Stimulated activated CD8-positive, alpha-beta memory T cell treated with anti-CD3 and anti-CD28 coated beads, Interleukin-4, amount 100 ng/mL, for 48 hours (primary cell): ENCODE measurements at places on chromosomes 5 and 9.

- DNase-seq: no peak
Observed at GRCh38 chr9:129776566-129776937, 23.7 kb upstream of the PTGES start.

DNA sequence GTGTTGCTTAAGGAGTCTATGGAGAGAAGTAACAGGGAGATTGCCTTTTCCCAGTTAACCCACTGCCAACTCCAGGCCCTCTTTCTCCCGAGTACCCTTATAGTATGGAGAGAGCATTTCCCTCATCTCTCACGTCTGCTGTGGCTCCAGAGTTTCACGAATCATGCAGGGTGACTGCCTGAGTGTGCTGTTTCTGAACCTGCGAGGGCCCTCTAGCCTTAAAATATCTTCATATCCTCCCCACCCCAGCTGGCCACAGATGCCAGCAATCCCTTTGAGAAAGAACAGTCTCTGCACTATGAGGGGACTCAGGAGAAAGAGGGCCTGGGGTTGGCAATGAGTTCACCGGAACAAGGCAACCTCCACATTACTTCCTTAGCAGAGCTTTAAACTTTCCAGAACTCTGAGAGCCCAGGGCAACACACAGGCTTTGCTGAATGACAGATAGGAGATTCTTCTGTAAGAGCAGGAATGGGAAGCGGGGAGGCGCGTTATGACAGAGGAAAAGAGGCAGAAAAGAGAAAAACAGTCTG, 81.6 kb upstream of the ANKH start:
- no peak for DNase-seq

GRCh38 chr5:175603987-175604739, 53.7 kb upstream of the HRH2 start:
- DNase-seq: no peak

- peak; percentile 23 for DNase-seq
Observed at GRCh38 chr9:131253891-131254491, 22.3 kb downstream of the FAM78A start.

- DNase-seq: no peak
Observed at GRCh38 chr9:89435071-89435823, 62.7 kb downstream of the SEMA4D start.

- DNase-seq: no peak
Observed at GRCh38 chr5:162268694-162269481, 201.3 kb downstream of the GABRG2 start.

DNA sequence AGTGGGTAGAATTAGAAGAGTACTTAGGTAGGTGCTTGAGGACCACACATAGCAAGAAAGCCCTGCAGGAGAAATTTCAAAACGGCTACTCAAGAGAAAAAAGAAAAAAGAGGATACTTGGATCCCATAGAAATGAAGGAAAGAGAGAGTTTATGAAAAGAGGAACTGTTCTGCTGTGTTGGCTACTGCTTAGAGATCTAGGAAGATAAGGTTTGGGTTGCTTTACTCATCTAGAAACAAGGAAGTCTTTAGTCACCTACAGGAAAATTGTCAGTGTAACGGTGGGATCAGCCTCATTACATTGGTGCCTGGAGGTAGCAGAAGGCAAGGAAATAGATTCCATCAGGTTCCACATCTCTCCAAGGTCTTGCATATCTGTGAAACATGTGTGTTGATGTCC, 14.8 kb upstream of the C5orf46 start:
- no peak for DNase-seq

GRCh38 chr9:111926421-111926875, 29.8 kb downstream of the UGCG start:
- DNase-seq: peak; percentile 55

- DNase-seq: no peak
Observed at GRCh38 chr5:91443761-91444467, 60.8 kb upstream of the ARRDC3 start.

DNA sequence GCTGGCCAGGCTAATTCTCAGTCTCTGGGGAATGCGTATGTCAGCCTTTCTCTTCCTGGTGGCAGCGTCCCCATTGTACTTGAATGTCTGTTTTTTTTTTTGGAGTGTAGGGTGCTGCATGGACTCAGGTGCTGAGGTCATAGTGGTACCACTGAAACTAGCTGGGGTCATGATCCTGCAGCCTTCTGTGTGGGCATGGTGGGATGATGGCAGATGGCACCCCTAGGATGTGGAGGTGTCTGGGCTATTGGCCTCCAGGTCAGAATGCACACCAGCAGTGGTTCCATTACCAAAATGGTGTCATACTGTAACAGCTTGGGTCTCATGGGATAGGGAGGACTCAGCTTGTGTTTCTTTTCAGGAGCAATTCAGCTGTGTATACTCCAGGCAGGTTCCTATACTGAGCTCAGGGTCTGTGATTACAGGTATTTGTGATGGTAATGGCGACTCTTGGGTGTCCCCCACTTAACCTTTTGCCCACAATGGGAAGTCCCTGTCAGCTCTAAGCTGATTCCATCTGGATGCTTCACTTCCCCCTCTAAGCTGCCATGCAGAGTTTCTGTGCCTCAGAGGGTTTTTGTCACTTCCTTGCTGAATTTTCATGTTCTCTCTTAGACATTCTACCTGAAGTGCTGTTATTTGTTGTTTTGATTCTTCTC, 17.9 kb downstream of the HSD17B4 start:
- no peak for DNase-seq

- DNase-seq: no peak
Observed at GRCh38 chr9:130051855-130052254, 1.9 kb upstream of the GPR107 start.

DNA sequence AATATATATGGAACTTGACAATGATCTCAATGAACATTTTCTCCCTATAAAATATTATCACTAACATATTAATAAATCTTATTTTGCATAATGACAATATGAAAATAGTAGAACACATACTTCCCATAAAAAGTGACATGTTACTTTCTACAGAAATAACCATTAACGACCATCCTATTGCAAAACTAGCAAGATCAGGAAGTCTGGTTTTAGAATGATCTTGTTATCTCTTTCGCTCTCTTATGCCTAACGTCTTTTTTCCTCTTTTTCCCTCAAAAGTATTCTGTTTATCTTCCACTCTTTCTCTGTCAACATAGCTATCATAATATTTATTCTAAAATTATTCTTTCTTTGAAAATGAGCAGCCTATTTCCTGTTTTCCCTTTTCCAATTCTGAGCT, 21.6 kb upstream of the C5orf46 start:
- no peak for DNase-seq

DNA sequence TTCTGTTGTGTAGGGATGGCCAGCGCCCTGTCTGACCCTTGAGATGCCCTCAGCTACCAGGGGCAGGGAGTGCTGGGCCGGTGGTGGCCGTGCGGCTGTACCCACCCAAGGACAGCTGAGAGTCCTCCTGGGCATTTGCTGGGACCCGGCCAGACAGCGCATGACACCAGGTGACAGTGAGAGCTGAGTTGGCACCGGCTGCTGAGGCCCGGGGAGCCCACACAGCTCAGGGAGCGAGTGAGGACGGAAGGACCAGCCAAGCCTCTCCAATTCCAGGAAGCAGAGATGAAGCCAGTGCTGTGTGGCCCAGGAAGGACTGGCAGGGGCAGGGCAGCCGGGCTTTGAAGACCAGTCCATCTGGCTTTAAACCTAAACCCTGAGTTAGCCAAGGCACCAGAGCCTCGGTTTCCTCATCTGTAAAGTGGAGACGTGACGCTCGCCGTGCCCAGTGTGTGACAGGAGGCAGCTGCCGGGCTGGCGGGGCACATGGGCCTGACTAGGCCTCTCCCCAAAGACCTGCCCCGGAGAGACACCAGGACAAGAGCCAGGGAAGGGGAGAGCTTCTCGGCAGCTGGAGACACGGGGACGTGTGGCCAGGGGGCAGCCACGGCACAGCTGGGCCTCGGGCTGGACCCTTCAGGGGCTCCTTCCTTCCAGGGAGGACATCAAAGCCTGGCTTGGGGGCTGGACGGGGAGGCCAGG, 3.0 kb upstream of the AGPAT2 start:
- no peak for DNase-seq

DNA sequence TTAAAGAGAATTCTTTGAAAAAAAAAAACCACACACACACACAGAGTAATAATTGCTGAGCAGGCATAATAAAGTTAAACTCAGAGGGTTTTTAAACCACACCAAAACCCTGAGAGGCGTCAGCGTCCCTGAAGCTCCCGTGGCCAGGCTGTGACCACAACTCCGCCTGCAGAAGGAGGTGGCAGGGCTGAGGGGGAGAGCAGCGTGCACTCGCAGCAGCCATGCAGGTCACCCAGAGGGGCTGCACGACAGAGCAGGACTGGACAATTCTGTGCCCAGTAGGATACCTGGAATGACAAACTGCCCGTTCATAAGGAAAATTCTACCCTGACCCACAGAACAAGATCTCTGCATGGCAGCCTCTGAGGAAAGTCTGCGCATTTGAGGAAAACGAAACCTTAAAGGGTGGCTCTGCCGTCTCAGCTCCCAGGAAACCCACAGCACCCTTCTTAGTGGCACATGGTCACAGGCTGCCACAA, 44.0 kb downstream of the ROR2 start:
- DNase-seq: peak; percentile 66

- DNase-seq: peak; percentile 51
Observed at GRCh38 chr9:37390759-37391158, 31.7 kb upstream of the GRHPR start.

- DNase-seq: no peak
Observed at GRCh38 chr5:117013280-117013877, 438.8 kb upstream of the SEMA6A start.

DNA sequence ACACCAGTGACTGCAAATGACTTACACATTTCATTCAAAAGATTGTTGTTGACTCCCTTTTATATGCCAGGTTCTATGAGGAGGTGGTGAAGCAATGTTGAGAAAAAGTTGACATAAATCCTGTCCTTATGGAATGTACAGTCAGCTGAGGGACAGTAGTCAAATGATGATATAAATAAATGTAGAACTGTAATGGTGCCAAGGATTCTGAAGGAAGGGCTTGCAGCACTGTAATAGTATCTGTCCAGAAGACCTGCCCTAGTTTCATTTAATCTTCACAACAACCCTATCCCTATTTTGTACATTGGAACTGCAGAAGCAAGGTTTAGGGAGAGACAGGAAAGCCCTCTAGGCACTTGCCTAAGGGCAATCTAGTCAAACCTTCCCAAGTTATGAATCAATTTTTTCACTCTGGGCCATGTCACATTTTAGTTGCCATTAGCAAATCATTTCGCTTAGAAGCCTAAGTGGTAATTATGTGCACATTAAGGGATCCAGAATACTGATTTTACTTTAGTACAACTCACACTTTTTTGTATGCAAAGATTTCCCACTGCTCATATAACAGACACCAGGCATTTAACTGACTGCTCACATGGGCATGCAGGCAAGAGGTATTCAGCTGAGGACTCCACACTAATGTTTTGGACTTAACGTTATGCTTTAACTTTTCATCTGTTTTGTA, 34.5 kb upstream of the LIFR start:
- no peak for DNase-seq

GRCh38 chr5:160271396-160271795, 41.0 kb downstream of the CCNJL start:
- DNase-seq: no peak

DNA sequence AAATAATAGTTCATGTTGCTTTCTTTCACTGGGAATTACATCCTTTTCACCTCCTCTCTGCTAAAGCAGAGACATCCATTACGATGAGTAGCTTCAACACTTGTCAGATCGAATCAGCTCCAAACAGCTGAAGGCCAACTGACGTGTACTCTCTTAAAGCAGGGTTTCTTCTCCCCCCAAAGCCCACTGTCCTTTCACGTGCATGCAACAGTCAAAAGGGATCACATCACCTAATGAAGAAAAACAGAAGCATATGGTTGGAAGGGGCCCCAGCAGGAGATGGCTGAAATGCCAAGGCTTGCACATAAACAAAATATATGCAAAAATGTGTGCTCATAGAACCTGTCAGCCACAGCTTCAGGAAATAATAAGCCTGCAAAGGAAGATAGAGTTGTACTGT, 421.6 kb downstream of the ANXA1 start:
- DNase-seq: no peak

- no peak for DNase-seq
Observed at GRCh38 chr9:72207278-72207677, 58.0 kb downstream of the GDA start.

GRCh38 chr9:81597419-81598122, 91.8 kb downstream of the TLE1 start:
- DNase-seq: no peak

DNA sequence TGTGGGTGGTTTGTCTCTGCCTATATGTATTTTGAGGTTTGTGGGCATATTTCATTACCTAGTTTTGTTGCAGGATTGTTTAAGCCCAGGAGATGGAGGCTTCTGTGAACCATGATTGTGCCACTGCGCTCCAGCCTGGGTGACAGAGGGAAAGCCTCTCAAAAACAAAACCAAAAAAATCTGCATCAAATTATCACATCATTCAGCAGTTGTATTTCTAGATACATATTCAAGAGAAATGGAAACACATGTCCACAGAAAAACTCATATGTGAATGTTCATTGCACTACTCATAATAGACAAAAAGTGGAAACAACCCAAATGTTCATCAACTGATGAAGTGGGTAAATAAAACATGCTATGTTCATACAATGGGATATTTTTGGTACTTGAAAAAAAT, 29.9 kb downstream of the HSPA4 start:
- DNase-seq: no peak

GRCh38 chr5:2011481-2012411, 129.0 kb upstream of the IRX4 start:
- no peak for DNase-seq

- DNase-seq: peak; percentile 4
Observed at GRCh38 chr5:1732945-1733344, 66.7 kb downstream of the MRPL36 start.

GRCh38 chr9:132740526-132741309, 70.5 kb downstream of the GTF3C4 start:
- no peak for DNase-seq

DNA sequence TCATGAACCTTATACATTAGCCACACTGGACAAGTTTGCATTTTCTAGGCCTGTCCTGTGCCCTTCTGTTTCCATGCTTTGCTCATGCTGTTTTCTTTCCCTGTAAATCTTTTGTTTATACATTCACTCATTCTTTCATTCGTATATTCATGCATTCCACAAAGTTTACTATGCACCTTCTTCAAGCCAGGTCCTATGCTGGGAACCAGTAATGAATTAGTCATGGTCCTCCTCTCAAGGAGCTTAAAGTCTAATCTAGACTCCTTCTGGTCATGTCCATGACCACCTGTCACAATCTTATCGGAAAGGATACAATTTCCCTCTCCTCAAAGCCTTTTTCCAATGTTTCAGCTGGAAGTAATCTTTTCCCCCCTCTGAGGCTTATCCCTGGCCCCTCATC, 9.1 kb upstream of the XPA start:
- DNase-seq: no peak
